CD8-positive, alpha-beta T cell (primary cell): ENCODE measurements at places on chromosomes 5 and 9. TPM values are rescaled to one million over a fixed set of nuclear protein-coding genes. Genes with fewer than 3 reads are reported as not detected.

Gene SLC6A3
- not detected for total RNA-seq

Gene SLCO6A1
- not detected for total RNA-seq

Gene ACSL6
- total RNA-seq = 14.3 TPM

Gene CMBL
- not detected for total RNA-seq

Gene PTAR1
- total RNA-seq = 59.8 TPM

Gene HTR4
- not detected for total RNA-seq

Gene LMNB1
- 30.6 TPM for total RNA-seq

Gene NR6A1
- total RNA-seq = not detected

Gene NLN
- total RNA-seq = 1.5 TPM

Gene PCDHA10
- total RNA-seq = not detected

Gene SLC22A4
- total RNA-seq = 1.0 TPM

Gene NMRK1
- 37.2 TPM for total RNA-seq

Gene IL33
- not detected for total RNA-seq

Gene GBGT1
- 0.53 TPM for total RNA-seq

Gene LHX2
- total RNA-seq = not detected

Gene DAB2IP
- total RNA-seq = 1.2 TPM

Gene SYK
- total RNA-seq = 1.5 TPM

Gene CFAP157
- total RNA-seq = 0.14 TPM
